NCI-H2171 treated with DMSO at 0.1 percent for 48 hours (cell line): ENCODE measurements at places on chromosomes 2 and 18.

DNA sequence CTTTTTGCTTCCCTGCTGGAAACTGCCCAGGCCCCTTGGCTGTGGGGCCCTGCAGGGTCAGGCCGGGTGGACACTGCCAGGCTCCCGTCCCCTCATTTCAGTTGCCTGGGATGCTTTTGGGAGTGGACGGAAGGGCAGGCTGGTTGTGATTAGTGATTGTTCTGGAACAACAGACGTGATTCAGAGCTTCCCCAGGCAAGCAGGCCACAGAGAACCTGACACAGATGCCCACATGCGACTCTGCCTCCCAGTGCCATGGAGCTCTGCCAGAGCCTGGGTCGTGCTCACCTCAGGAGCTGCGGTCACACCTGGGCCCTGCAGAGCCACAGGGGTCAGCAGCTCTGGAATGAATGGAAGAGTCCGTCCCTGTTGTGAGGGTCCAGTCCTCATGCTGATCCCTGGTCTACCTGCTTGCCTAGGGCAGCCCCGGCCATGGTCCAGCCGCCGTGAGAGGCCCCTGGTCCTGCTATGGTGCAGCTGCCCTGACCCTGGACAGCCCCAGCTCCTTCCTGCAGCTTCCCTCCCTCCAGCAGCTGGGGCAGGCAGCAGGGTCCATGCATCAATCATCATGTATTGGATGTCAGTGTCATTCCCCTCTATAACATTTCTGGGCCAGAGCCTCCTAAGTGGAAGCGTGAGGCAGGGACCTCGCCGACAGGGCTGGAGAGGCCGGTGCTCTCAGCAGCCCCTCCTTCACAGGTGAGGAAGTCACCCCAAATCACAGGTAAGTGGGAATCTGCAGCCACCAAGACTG lies 518.6 kb upstream of the MYT1L start:
- no peak for DNase-seq

- DNase-seq = peak; percentile 64
These were observed 823 bp downstream of the PARD3B start for GRCh38 chr2:204545861-204546735.

GRCh38 chr18:33588361-33588760 lies 10.3 kb downstream of the ASXL3 start:
- no peak for DNase-seq

- no peak for DNase-seq
These were observed 47.0 kb downstream of the LANCL1 start for GRCh38 chr2:210429403-210430137.

GRCh38 chr2:98692090-98693054 lies 38.6 kb downstream of the MGAT4A start:
- no peak for DNase-seq

DNA sequence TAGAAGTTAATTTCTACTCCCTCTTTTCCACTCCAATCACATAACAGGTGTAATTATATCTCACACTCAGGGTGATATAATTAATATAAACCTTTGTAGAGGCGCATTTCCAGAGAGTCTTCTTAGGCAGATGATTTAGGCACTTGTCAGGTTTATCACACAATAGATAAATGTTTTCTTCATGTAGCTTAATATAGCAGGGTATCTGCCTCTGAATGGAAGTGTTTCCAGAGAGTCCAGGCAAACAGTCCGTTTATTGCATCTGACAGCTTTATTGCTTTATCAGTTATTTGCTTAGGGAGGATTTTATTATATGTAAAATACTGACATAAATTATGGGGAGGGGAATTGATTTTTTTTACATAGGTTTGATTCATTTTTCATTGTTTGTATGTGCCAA lies 766.3 kb downstream of the SLC4A3 start:
- DNase-seq = no peak

GRCh38 chr18:63078471-63078870 lies 241.1 kb downstream of the BCL2 start:
- no peak for DNase-seq

DNA sequence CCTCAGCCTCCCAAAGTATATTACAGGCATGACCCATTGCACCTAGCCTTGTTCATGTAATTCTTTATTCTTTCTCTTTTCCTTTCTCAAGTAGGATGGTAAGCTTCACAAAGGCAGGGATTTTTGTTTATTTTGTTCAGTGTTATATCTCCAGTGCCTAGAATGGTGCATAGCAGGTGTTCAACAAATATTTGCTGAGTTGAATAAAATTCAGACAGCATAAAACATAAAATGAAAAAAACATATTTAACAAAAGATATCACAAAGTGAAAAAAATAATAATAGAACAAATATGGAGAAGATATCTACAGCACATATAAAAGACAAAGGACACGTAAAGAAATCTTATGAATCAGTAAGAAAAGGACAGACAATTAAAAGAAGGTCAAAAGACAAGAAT lies 8.8 kb downstream of the PREPL start:
- no peak for DNase-seq

DNA sequence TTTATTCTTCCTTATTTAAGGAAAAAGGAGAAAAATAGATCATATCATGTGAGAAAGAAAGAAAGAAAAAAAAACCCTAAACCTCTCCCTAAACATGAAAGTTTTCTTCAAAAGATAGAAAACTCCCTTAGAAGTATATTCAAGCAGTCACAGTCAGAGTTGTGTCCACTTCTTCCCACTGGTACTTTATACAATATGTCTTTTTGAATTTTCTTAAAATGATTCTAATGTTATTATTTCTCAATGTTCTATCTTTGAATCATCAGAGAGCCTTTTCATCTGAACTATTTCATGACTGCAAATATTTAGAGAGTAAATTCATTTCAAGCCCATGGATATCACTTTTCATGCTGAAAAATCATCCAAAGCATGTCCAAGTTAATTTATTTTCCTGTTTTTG lies 205.2 kb upstream of the SPOPL start:
- DNase-seq = no peak

- no peak for DNase-seq
These were observed 59.7 kb downstream of the MAP4K3 start for GRCh38 chr2:39377226-39377939.

GRCh38 chr2:122486086-122486485 lies 730.6 kb downstream of the TSN start:
- no peak for DNase-seq

DNA sequence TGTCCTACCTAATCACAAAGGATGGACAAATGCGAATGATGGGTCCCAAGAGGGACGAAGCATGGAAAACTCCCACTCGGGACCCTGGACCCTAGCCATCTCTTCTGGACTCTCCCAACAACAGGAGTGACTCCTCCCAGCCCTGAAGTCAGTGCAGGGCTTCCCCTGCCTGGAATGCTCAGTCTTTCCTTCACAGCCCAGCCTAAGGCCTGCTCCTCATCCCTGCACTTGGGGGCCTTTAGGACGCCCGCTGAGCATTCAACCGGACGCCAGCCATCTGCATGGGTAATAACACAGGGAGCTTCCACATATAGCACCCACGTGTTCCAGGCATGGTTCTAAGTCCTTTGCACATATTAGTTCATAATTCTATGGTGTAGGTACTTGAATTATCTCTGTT lies 237.5 kb downstream of the KLHL29 start:
- peak; percentile 55 for DNase-seq
